CD8-positive, alpha-beta memory T cell (primary cell): ENCODE measurements at places on chromosomes 4 and X. TPM values are rescaled to one million over a fixed set of nuclear protein-coding genes. Genes with fewer than 3 reads are reported as not detected.
A peak's percentile ranks its signal among the peaks of the same experiment; 100 is the strongest.

PF4V1 gene
- total RNA-seq = not detected

ARHGAP6 gene
- not detected for total RNA-seq

DNA sequence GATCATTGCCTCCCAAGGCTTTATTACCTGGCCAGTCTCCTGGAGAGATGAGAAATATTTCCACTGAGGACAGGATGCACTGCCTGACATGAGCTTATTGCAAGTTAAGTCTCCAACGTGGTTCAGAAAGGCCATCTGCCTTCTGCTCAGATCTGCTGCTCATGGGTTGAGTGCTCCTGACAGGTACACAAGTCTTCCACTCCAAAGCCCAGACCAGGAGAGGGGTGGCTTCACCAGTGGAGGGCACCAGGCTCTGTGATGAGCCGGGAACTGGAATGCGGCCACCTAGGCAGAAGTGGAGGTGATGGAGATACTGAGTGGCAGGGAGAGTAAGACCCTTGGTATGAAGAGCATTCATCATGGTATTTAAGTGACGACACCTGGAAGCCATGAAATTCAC is 79.5 kb upstream of the IRF2 start:
- no peak overlapping the region for H3K4me3 ChIP-seq
- H3K4me1 ChIP-seq = no peaks in the 10 kb centered on the region
- no peak for DNase-seq
- no peaks in the 10 kb centered on the region for H3K36me3 ChIP-seq

DNA sequence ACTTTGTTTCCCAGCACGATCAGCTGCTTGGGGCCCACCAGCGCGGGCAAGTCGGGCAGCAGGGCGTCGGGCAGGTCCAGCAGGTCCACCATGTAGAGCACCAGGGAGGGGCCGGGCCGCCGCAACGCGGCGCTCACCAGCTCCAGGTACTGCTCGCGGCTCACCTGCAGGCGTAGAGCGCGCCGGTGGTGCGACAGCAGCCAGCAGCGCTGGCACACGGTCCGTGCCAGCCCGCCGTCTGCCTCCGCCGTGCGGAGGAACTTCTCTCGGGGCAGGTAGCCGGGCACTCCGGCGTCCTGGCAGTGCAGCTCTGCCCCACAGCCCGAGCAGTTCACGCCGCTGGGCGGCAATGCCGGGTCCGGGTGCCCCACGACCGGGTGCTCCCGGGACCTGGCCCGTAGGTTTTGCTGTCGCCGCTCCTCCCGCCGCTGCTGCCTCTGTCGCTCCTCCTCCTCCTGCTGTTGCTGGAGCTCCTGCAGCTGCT is 527 bp downstream of the NOA1 start:
- H3K27ac ChIP-seq = peak overlapping the region; percentile 90
- DNase-seq = peak; percentile 35
- no peaks in the 10 kb centered on the region for H3K27me3 ChIP-seq
- H3K4me3 ChIP-seq = peak overlapping the region; percentile 89
- peaks cover 20% of the 10 kb centered on the region for H3K36me3 ChIP-seq

GRCh38 chr4:75007891-75008290 is 75.0 kb downstream of the PARM1 start:
- no peaks in the 10 kb centered on the region for H3K36me3 ChIP-seq
- no peak overlapping the region for H3K27ac ChIP-seq
- no peak for DNase-seq
- H3K4me1 ChIP-seq = no peaks in the 10 kb centered on the region

GRCh38 chrX:132708529-132708928 is 219.7 kb upstream of the MBNL3 start:
- H3K36me3 ChIP-seq = no peaks in the 10 kb centered on the region
- no peak for DNase-seq
- no peaks in the 10 kb centered on the region for H3K4me1 ChIP-seq

GRCh38 chr4:152462695-152463094 is 73.2 kb downstream of the FBXW7 start:
- no peak for DNase-seq
- H3K4me3 ChIP-seq = no peak overlapping the region
- H3K27ac ChIP-seq = no peak overlapping the region
